ENCODE measurements at places on chromosomes 1 and 21. TPM values are rescaled to one million over a fixed set of nuclear protein-coding genes. Genes with fewer than 3 reads are reported as not detected.

- no peak for DNase-seq
Measured at GRCh38 chr1:205991237-205991636, 12.0 kb downstream of the RAB7B start.

- no peak for DNase-seq
Measured at GRCh38 chr1:67537667-67538018, 107.4 kb upstream of the SERBP1 start.

GRCh38 chr1:246591958-246592357 is 25.7 kb downstream of the CNST start:
- DNase-seq = no peak

- DNase-seq = no peak
Measured at GRCh38 chr1:59397139-59397858, 100.4 kb downstream of the FGGY start.

DNA sequence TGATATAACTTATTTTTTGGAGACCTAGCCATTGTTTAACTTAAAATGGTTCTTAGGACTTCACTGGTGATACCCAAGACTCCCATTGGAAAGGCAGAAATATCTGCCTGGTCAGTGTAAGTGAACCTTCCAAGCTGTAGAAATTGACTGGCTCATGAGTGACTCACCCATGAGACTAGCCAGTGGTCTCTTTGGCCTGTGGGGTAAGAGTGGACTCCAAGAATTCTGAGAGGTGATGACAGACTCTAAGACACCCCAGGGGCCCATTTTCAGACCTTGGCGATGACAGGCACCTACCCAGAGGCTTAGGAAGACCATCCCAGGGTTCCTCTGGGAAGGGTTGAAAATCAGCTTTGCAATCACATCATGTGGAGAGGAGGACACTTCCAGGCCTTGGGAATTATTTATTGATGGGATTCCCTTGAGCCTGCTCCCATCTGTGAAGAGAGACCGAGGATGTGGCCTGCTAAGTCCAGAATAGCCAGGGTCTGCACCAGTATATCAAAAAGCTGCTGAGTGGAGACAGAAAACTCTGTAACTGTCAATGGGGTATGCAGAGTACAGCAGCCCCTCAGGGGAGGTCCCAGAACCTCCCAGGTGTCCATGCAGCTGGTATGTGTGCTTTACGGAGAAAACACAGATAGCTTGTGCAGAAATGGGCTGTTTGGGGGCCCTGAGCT is 78.9 kb downstream of the KAZN start:
- DNase-seq = no peak

- DNase-seq = no peak
Measured at GRCh38 chr21:45611939-45612664, 31.4 kb upstream of the PCBP3 start.

GRCh38 chr1:6037338-6037762 is 8.3 kb upstream of the KCNAB2 start:
- DNase-seq = no peak

GRCh38 chr1:94863297-94863911 is 43.2 kb downstream of the SLC44A3 start:
- DNase-seq = no peak

DNA sequence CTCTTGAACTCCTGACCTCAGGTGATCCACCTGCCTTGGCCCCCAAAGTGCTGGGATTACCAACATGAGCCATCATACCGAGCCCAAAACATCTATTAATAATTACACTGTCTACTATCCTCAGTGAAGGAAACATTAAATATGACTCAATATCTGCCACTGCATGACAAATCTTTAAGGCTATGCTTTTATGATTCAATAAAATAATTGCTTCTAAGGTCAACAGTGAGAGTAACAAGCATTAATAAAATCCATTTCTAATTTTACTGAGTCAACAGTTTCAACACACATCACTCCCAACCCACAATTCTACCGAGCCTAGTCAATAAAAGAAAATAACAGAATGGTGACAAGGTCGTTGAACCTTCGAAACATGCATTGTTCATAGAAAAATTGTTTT is 125.5 kb upstream of the CHRM3 start:
- no peak for DNase-seq

GRCh38 chr1:97784661-97785060 is 136.2 kb downstream of the DPYD start:
- DNase-seq = no peak

- no peak for DNase-seq
Measured at GRCh38 chr1:43272161-43272560, 2.4 kb downstream of the TMEM125 start.

CERS2 gene
- 293 TPM for polyA plus RNA-seq

INAVA gene
- 39.6 TPM for polyA plus RNA-seq

BMP8B gene
- 4.0 TPM for polyA plus RNA-seq

IFFO2 gene
- 23.7 TPM for polyA plus RNA-seq

TAS1R1 gene
- polyA plus RNA-seq = 0.11 TPM

CHI3L1 gene
- polyA plus RNA-seq = 14.1 TPM

Measured in left renal cortex interstitium (tissue), 4 donors.